T47D (cell line): ENCODE measurements at places on chromosomes 2 and 18.

GRCh38 chr2:225038231-225038523 lies 4.1 kb downstream of the DOCK10 start:
- no peak for DNase-seq

- DNase-seq: no peak
These were observed 155.6 kb upstream of the LYPD1 start for GRCh38 chr2:132825601-132826000.

DNA sequence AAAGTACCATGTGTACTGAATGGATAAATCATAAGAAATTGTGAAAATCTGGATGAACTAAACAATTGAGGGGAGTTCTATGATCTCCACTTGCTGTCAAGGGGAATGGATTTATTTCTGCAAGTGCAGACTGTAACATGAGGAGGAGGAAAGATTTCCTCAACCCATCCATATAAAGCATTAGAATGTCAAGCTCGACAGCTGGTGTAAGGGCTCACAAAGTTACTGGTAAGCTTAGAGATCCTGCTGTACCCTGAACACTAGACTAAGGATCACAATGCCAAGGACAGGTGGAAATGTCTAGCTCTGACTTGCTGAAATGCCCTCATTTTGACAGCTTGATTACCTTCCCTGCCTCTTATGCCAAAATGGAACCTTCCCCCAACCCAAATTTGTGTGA lies 125.3 kb downstream of the TCF4 start:
- DNase-seq: no peak

DNA sequence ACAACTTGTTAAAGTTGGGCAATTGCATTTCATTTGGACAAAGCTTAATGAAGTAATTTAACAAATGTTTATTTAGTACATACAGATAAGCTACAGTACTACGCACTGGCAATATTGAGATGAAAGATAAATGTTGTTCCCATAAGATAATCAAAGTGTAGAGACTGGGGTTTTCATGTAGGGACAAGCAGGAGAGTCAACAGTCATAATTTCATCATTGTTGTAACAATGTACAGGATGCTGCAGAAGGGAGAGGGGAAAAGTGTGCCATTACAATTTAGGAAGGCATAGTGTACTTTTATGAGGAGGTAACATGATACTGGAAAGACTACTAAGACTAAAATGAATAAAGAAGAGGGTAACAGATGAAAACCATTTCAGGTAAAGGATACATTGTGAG lies 441.6 kb downstream of the ERBB4 start:
- no peak for DNase-seq
